ENCODE measurements at places on chromosomes 11 and 22. TPM values are rescaled to one million over a fixed set of nuclear protein-coding genes. Genes with fewer than 3 reads are reported as not detected.

Gene VSIG2
- total RNA-seq, result 0.18 TPM

Gene SPON1
- 1.5 TPM for total RNA-seq

GRCh38 chr22:44702479-44703198 is 635 bp downstream of the PRR5 start:
- H3K4me1 ChIP-seq, result peaks cover 34% of the 10 kb centered on the region
- peak; percentile 30 for DNase-seq
- H3K27me3 ChIP-seq, result no peaks in the 10 kb centered on the region
- no peak overlapping the region for H3K27ac ChIP-seq

DNA sequence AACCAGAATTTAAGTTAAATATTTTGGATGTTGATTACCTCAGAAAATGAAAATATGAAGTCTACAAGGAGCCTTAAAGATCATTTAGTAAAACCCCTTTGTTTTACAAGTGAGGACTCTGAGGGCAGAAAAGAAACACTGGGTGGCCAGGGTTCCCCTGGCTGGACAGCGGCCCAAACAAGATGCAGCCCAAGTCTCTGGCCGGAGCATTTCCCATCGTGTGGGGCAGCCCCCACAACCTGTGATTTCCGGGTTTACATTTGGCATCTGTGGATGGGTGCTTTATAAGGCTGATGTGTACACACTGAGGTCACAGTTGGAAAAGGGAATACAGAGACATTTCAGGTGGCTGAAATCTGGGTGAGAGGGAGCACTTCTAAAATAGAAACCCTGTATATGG is 28.8 kb upstream of the B3GAT1 start:
- H3K36me3 ChIP-seq, result no peaks in the 10 kb centered on the region
- no peaks in the 10 kb centered on the region for H3K4me1 ChIP-seq
- H3K27me3 ChIP-seq, result no peaks in the 10 kb centered on the region
- DNase-seq, result no peak

DNA sequence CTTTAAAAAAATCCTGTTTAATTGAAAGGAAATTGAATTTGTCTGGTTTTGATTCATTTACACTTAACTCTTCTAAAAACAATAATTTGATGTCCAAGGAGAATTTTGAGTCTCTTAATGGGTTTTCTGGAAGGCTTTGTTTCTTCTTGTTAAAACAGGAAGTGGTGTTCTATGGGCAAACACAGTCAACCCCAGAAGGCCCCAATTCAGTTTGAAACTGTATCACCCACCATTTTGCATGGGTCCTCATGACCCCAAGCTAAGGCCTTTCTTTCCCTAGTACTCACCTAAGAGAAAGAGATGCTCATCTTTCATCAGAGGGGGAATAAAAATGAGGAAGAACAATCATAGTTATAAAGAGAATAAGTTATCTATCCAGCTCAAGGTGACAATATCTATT is 10.6 kb downstream of the FLI1 start:
- H3K4me1 ChIP-seq, result peaks cover 23% of the 10 kb centered on the region
- no peak overlapping the region for H3K27ac ChIP-seq
- no peak for DNase-seq
- H3K36me3 ChIP-seq, result no peaks in the 10 kb centered on the region
- H3K27me3 ChIP-seq, result no peaks in the 10 kb centered on the region

DNA sequence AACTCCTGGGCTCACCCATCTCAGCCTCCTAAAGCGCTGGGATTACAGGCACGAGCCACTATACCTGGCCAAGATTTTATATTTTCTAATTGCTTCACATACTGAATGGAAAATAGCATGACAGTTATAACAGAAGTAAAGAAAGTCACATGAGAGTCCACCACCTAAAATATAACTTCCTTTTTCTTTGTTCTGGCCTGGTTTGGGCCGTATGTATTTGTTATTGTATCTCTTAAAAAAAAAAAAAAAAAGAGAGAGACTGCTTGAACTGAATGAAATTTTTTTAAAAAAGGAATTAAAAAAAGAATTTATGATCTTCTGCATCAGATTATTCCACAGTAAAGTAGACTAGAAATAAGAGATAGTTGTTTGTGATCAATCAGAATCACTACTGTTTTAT is 86.0 kb upstream of the GRIK4 start:
- no peaks in the 10 kb centered on the region for H3K4me1 ChIP-seq
- H3K27ac ChIP-seq, result no peak overlapping the region
- peaks cover 15% of the 10 kb centered on the region for H3K36me3 ChIP-seq

DNA sequence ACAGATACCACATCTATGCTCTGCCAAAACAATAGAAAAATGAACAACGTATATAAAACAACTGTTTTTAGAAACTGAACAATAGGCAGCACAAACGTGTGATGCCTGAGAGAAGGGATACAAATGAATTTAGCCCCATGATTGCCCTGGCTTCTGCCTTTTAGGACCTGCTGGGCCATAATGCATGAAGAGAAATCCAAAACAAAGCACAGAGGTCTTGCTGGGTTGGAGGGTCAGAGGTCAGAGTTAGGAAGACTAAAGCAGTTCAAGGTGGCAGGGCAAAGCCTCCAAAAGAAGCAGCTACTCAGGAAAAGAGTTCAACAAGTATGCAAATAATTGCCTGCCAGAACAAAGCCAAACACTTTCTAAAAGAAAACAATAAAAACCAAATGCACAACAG is 138.5 kb downstream of the TTC28 start:
- DNase-seq, result no peak

DNA sequence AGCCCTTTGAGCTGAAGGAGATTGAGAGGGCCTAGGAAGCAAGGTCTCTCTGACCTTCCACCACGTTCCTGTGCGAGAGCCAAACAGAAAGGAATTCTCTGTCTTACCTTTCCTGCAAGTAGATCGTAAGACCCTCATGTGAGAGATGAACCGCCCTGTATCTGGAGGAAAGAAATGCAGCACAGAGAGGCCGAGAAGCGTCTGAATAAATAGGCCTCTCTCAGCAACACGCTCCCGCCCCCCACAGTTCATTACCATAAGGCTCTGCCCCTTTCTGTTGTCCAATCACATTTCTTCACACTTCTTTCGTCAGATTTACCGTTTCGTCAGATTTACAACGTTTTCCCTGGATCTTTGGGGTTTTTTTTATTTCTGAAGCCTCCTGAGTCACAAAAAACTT is 90.3 kb downstream of the BLID start:
- H3K27me3 ChIP-seq, result no peaks in the 10 kb centered on the region
- no peak for DNase-seq
- no peaks in the 10 kb centered on the region for H3K4me1 ChIP-seq
- no peak overlapping the region for H3K27ac ChIP-seq
- no peak overlapping the region for H3K4me3 ChIP-seq

- H3K27me3 ChIP-seq, result no peaks in the 10 kb centered on the region
- H3K36me3 ChIP-seq, result peaks cover 29% of the 10 kb centered on the region
- DNase-seq, result no peak
- H3K27ac ChIP-seq, result no peak overlapping the region
These were observed 1.6 kb downstream of the RTCB start for GRCh38 chr22:32410459-32410858.

DNA sequence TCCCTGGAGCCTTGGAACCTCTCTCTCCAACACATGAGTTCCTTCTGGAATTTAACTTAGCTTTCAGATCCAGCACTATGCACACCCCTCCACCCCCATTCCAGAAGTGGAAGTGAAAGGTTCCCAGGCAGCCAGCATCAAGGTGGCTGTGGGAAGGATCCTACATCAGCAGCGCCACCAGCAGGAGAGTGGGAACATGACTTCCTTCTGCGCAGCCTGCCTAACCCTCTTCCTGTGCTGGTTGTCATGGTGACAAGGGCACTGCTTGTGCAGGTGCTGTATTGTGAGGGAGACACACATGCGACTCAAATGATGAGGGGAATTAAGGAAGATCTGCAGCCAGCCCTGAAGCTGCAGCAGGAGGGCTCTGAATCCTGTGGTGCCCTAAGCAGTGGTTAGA is 904.5 kb upstream of the API5 start:
- H3K36me3 ChIP-seq, result no peaks in the 10 kb centered on the region
- no peaks in the 10 kb centered on the region for H3K4me1 ChIP-seq
- DNase-seq, result no peak
- H3K27me3 ChIP-seq, result no peaks in the 10 kb centered on the region
- no peak overlapping the region for H3K27ac ChIP-seq

GRCh38 chr11:125414121-125414520 is 81.9 kb downstream of the FEZ1 start:
- H3K4me1 ChIP-seq, result no peaks in the 10 kb centered on the region
- no peak overlapping the region for H3K27ac ChIP-seq
- no peak for DNase-seq
- no peaks in the 10 kb centered on the region for H3K36me3 ChIP-seq
- no peaks in the 10 kb centered on the region for H3K27me3 ChIP-seq
